ENCODE measurements at places on chromosomes 1 and 21. TPM values are rescaled to one million over a fixed set of nuclear protein-coding genes. Genes with fewer than 3 reads are reported as not detected.

DNA sequence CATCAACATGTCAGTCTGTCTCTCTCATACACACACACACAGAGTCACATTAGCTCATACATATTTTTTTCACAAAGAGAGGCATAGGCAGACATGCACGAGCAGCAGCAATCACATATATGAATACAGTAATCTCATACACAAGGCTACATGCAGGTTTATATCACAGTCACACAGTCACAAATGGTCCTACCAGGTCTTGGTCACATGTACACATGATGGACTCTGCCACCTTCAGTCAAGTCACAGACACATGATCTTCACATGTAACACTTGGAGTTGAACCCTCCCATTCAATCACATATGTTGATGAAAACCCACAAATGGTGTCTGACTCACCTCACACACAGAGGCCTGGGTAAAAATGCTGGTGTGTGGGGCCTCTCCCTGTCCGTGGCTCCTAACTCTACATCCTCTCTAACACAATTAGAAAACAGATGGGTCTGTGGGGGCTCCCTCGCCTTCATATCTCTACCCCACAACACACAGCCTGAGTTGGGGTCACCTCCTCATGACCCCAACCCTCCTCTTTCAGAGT lies 27.9 kb downstream of the RIMS3 start:
- DNase-seq: no peak
- H3K4me3 ChIP-seq: no peak overlapping the region
- peaks cover 11% of the 10 kb centered on the region for H3K4me1 ChIP-seq
- H3K27me3 ChIP-seq: no peaks in the 10 kb centered on the region
- no peaks in the 10 kb centered on the region for H3K36me3 ChIP-seq

GRCh38 chr1:39129514-39129913 lies 75.0 kb upstream of the MACF1 start:
- no peak overlapping the region for H3K4me3 ChIP-seq
- peak overlapping the region; percentile 71 for H3K27ac ChIP-seq
- no peaks in the 10 kb centered on the region for H3K36me3 ChIP-seq
- H3K4me1 ChIP-seq: peaks cover 65% of the 10 kb centered on the region
- H3K27me3 ChIP-seq: no peaks in the 10 kb centered on the region

DNA sequence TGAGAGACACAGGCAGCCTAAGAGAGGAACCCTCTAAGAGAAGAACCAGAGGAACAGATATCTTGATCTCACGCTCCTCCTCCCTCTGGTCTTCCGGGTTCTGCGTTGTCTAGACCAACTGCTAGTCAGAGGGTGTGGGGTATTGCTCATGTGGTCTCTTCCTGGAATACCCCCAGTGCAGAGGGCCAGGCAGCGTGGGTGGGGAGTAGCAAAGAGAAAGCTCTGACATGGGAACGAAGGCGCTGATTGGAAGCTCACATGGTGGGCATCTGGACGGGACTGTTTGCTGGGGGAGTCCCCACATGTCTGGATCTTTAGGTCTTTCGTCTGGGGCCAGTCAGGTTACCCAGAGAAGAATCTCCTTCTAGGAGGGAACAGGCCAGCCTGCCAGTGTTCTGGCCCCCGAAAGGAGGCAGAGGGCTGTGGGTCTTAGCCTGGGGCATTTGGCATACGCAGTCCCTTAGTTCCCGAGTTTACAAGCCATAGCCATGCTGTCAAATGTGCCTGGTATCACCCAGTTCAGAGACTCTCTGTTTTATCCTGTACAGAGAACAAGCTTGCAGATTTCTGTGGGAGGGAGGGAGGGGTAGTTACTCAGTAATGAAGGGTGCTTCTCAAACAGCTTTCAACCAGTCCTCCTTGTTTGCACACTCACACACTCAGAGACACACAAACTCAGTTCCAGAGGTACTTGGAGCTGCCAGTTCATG lies 18.3 kb upstream of the IL6R start:
- H3K27ac ChIP-seq: no peak overlapping the region
- DNase-seq: no peak
- H3K27me3 ChIP-seq: no peaks in the 10 kb centered on the region
- H3K4me1 ChIP-seq: no peaks in the 10 kb centered on the region
- no peak overlapping the region for H3K4me3 ChIP-seq

- DNase-seq: no peak
- H3K27ac ChIP-seq: no peak overlapping the region
- H3K27me3 ChIP-seq: no peaks in the 10 kb centered on the region
- H3K36me3 ChIP-seq: no peaks in the 10 kb centered on the region
- H3K4me1 ChIP-seq: no peaks in the 10 kb centered on the region
These were observed 110.0 kb downstream of the ASTN1 start for GRCh38 chr1:177054542-177054941.

DNA sequence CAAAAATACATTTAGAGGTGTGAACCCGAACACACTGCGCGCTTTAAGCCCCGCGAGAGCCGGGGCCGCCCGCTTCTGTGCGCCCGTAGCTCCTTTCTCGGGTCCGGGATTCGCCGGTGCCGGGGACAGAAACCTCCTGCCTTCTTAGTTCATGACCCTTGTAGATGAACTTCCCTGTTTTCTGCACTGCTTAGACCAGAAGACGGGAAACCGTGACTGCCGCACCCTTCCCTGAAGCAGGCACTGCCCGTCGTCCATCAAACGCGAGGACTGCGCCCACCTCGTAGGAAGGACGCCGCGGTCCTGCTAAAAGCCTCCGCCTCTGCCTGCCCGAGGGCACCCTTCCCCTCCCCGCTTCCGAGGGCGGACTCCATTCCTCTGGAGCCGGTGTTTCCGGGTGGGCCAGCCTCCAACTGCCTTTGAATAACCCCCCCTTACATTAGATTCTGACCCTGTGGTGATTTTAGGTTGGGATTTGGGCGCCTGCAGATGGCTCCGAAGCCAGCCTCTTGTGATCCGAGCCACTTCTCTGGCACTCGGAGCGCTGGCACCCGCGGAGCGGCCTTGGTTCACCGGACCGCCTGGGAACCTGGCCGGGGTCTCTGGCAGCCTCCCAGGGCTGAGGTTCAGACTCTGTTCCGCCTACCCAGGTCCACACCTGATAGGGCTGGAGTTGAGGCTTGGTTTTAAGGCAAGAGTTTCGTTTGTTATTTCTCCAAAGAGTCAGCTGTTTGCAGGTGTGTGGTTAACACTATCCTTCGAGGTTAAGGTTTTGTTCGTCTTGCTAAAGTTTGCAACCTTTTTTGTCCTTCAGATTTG lies 1.2 kb upstream of the PTTG1IP start:
- H3K4me3 ChIP-seq: peak overlapping the region; percentile 79
- H3K4me1 ChIP-seq: peaks cover 51% of the 10 kb centered on the region
- no peaks in the 10 kb centered on the region for H3K27me3 ChIP-seq
- H3K27ac ChIP-seq: peak overlapping the region; percentile 90

- H3K27me3 ChIP-seq: no peaks in the 10 kb centered on the region
- H3K27ac ChIP-seq: no peak overlapping the region
- H3K4me3 ChIP-seq: no peak overlapping the region
- H3K4me1 ChIP-seq: peaks cover 14% of the 10 kb centered on the region
These were observed 117.5 kb downstream of the TOMM20 start for GRCh38 chr1:235011064-235011598.

DNA sequence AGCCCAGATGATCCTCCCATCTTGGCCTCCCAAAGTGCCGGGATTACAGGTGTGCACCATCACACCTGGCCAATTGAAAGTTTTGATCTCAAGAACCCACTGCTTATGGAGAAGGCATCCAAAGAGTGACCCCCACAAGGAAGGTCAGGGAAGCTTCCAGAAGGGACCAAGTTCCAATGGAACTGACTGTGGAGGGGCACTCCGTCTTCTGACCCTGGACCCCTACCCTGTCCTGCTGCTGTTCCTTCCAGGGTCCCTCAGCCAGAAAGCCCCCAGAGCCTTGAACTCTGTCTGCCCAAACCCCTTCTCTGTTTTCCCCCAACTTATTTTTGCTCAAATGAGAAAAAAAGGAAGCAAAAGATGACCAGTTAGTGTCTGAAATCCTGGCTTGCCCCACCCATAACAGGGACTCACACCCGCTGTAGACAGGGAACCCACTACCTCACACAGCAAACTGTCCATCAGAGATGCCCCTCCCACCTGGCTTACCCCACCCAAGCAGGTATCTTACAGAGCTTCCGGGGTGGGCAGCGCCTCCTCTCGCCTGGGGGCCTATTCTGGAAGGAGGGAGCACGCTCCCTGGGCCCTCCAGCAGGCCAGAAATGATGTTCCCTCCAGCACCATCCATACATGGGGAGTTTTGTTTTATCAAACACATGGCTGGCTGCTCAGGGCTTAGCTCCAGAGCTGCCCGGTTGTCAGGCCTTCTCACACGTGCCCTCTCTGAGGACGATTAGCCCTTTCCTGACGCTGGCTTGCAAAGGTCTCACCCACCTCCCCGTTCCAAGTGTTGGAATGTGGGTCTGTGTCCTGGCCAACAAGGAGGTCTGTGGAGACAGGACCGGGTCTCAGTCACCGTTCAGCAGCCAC lies 3.1 kb upstream of the WNT3A start:
- DNase-seq: peak; percentile 64
- no peaks in the 10 kb centered on the region for H3K36me3 ChIP-seq
- no peak overlapping the region for H3K27ac ChIP-seq
- peaks cover 12% of the 10 kb centered on the region for H3K4me1 ChIP-seq
- no peak overlapping the region for H3K4me3 ChIP-seq
- no peaks in the 10 kb centered on the region for H3K27me3 ChIP-seq

Gene ASB17
- total RNA-seq: not detected

Gene ADAM30
- total RNA-seq: not detected

Gene RIPPLY3
- not detected for total RNA-seq
